NCI-H69 (cell line): ENCODE measurements at places on chromosomes 7 and 10.

DNA sequence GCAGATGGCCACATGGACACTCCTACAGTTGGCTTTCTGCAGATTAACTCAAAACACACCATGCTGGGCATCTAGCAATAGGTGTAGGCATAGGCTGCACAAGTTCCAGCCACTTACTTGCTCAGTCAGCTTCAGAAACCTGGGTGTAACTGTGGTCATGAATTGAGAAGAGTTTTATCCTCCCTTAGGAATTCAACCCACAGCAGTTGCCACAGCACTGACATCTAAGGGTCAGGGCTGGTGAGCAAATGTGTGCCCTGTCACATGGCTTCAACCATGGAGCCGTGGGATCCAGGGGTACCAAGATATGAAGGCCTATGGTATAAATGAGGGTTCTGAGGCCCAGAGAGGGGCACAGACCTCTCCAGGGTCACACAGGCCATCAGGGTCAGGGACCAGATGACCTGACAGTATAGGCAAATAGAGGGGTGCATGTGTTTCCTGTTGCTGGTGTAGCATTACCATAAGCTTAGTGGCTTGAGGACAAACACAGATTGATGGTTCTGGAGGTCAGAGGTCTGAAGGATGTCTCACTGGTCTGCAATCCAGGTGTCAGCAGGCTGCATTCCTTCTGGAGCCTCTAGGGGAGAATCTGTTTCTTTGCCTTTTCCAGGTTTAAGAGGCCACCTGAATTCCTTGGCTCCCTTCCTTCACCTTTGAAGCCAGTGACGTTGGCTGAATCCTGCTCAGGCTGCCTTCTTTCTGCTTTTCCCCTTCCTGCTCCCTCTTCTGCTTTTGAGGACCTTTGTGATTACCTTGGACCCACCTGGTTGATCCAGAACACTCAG is 24.1 kb downstream of the MINDY4 start:
- no peak for DNase-seq

DNA sequence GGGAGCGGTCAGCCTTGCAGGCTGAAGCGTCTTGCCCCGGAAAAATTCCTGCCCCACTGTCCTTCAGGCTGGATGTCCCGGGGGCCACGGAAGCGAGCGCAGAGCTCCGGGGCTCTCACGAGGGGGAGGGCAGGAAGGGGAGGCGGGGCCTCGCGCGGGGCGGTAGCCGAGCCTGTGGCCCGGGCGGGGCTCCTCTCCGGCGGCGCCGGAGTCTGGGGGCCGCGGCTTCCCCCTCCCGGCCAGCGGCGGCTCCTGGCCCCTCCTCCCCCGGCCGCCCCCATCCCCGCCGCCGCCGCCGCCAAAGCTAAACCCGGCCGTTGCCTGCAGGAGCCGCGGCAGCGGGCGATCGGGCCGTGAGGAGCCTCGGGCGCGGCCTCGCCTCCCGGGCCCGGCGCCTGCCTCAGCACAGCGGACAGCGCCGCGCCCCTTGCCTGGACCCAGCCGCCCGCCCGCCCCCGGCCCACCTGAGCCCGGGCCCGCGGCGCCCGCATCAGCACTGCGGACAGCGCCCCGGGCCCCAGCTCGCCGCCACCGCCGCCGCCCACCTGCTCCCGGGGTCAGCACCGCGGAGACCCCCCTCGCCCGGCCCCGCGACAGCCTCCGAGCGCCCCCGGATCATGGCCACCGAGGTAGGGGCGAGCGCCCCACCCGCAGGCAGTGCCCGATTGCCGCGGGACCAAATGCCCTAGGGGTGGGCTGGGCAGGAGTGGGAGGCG is at the start of gene GOLGA7B:
Gene GOLGA7B, plus strand, starts transcription at position 157 of the 716 bp plus-strand sequence. Its CDS starts 461 bp downstream, at position 618.
- DNase-seq, result peak; percentile 73

- no peak for DNase-seq
Observed at GRCh38 chr10:19832699-19833098, 16.5 kb downstream of the PLXDC2 start.

- no peak for DNase-seq
Observed at GRCh38 chr7:55158541-55159382, 139.9 kb downstream of the EGFR start.

GRCh38 chr10:74514322-74514721 is 312.1 kb upstream of the KAT6B start:
- DNase-seq, result no peak

DNA sequence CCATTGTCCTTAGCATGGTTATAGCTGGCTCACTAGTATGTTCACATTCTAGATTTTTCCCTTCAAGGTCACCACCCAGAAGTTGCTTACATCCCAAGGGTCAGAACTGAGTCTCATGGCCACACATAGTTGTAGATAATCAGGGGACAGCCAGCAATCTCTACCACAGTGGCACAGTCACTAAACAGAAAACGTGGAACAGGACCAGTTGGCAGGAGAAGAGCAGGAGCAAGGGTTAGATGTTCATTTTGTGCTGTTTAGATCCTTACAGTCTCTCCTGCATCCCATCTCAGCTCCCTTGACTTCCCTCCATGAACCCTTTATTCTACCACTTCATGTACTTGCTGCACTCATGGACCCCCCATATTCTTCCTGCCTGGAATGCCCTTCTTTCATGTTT is 73.9 kb downstream of the LRMDA start:
- no peak for DNase-seq

GRCh38 chr10:36115364-36115763 is 473.3 kb upstream of the FZD8 start:
- no peak for DNase-seq

GRCh38 chr7:24943096-24943948 is 36.7 kb downstream of the OSBPL3 start:
- DNase-seq, result no peak

- DNase-seq, result no peak
Observed at GRCh38 chr10:34791228-34791627, 23.9 kb downstream of the PARD3 start.

- DNase-seq, result no peak
Observed at GRCh38 chr7:135251496-135252391, 18.1 kb downstream of the STRA8 start.

DNA sequence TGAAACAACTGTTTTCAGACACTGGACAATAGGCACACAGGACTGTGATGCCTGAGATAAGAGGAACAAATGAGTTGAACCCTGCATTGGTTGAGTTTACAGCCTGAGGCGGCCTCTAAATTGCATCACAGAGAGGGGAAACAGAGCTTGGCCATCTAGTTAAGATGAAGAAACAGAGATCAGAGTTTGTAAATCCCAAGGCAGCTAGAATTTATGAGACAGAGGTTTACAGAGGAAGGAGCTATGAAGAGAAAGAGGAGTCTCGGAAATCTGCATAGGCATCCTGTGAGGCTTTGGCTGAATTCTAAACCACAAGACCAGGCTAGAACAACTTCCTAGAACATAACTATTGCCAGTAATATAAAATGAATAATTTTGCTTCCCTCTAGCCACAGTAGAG is 41.0 kb upstream of the OIT3 start:
- DNase-seq, result no peak

- DNase-seq, result no peak
Observed at GRCh38 chr10:124063750-124064603, 29.4 kb downstream of the CHST15 start.
